ENCODE measurements at places on chromosomes 7 and 10. TPM values are rescaled to one million over a fixed set of nuclear protein-coding genes. Genes with fewer than 3 reads are reported as not detected.

The COL13A1 gene
- total RNA-seq, result 2.5 TPM

The TAS2R41 gene
- total RNA-seq, result not detected

The PSTK gene
- total RNA-seq, result 9.4 TPM

The EIF5AL1 gene
- total RNA-seq, result 0.14 TPM

The SGCE gene
- 42.6 TPM for total RNA-seq

The SKIDA1 gene
- total RNA-seq, result 1.2 TPM

The C10orf95 gene
- total RNA-seq, result 0.46 TPM

The GNGT1 gene
- not detected for total RNA-seq

Measured in mucosa of gallbladder (tissue), 1 donor.